ENCODE measurements at places on chromosomes 7 and 10.
A peak's percentile ranks its signal among the peaks of the same experiment; 100 is the strongest.

- DNase-seq: no peak
Measured at GRCh38 chr10:48331436-48331835, 25.0 kb downstream of the MAPK8 start.

DNA sequence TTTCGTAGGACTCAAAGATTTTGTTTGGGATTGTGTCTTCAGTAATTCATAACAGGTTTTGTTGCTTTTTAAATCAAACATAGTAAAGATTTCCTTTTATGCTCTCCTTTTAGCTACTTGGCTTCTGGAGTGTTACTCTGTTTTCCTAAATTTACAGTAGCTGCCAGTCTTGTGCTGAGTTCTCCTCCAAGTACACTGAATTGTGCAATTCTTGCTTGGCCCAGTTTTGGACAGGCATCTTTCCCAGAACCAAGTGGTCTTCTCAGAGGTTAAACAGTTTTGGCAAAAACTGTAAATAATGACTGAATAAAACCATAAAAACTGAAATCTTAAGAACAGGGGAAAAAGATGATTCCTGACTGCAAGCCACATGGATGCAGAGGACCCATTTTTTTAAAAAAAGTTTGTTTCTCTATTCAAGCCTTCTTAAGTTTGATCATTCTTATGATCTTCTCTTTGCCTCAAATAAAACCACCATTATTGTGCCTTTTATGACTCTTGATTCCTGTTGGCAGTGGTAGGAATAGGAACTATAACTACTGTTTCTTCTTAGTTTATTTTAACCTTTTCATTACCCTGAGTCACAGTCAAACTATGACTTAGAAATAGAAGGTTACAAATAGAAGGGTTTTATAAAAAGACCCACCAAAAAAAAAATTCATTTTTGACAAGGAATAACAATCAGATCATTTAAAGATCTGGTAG is 88.0 kb downstream of the MDFIC start:
- DNase-seq: no peak

DNA sequence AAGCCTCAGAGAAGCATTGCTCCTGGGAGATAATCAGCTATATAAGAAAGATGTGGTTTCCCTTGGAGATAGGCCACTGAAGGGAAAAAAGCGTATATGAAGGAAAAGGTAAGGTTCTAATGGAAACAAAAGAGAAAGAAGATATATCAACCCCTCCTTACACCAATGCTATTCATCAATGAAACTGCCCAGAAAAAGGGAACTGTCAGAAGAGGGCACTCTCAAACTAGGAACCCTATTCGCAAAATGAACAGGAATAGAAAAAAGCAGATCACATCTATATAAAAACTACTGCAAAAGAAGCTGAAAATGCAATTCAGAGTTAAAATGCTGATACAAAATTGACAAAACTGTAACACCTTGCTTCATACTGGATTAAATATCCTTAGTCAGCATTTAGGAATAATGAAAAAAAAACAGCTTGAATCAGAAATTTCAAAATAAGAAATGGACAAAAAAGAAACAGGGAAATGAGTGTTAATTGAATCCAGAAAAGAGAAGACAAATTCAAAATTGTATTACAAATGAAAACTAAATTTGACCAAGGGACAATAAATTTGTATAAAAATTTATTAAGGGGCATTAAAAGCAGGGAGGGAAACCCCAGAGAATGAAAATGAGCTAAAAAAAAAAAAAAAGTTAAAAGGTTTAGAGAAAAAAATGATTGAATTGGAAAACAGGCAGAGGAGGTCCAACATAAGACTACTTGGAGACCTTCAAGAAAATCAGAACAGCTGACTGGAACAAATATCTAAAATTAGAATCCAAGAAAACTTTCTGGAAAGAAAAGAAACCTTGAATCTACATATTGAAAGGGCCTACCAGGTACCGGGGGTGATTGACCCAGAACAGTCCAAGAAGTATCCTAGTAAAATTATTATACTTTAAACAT is 17.9 kb downstream of the NHLRC2 start:
- DNase-seq: no peak

DNA sequence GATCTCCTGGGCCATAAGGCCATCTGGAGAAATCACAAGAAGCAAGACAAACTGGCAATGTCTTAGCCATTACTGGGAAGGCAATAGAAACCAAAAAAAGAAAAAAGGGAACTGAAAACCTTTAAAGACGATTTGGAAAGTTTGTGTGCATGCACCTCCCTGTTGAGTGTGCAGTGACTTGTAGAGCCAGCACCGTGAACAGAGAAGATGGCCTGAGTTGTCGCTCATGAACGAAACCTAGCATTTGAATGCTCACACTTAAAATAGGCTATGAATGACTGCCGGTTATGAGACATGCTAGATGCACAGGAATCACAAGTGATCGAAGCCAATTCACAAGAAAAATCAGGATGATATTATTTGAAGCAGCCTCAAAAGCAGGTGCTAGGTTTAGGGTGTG is 151.3 kb upstream of the ADO start:
- DNase-seq: no peak

GRCh38 chr7:117478836-117479224 is 995 bp upstream of the CFTR start:
- DNase-seq: no peak

GRCh38 chr7:39624442-39624807 is 1.1 kb downstream of the RALA start:
- DNase-seq: no peak

DNA sequence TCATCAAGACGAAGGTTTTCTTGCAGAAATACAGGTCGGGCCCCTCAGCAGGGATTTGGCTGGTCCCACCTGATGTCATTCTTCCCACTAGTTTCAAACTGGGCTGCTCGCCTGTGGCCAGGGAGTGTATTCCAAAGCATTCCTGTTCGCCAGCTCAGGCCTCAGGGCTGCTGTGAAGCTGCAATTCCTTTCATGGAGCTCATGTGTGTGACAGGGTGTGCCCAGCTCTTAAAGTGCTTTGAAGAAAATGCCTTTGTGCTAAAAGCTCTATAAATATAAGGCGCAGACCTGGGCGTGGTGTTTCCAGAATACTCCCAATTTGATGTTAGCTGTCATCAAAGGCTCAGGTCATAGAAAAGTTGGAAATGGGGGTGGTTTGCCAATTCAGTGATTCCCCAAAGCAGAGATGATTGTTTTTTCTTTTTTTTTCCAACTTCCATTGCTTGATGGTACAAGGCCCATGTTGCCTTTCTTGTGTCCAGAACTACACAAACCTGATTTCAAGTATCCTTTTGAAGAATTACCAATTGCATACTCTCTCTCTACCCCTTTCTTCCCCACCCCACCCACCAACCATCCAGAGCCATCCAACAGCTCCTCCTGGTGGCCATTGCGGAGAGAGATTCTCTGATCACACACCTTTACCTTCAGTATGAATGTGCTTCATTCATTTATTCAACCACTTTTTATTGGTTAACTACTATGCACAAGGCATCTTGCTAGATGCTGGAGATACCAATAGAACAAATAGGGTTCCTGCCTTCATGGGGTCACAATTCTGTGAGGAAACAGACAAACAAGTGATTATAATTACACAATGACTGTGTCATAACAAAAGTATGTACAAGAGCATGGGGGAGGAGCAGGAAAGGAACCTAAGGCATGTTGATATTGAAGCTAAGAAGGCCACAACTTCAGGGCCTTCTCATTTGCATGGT is 297.3 kb upstream of the LYZL1 start:
- DNase-seq: peak; percentile 82

GRCh38 chr10:93126483-93127052 is 52.9 kb downstream of the CYP26A1 start:
- no peak for DNase-seq

DNA sequence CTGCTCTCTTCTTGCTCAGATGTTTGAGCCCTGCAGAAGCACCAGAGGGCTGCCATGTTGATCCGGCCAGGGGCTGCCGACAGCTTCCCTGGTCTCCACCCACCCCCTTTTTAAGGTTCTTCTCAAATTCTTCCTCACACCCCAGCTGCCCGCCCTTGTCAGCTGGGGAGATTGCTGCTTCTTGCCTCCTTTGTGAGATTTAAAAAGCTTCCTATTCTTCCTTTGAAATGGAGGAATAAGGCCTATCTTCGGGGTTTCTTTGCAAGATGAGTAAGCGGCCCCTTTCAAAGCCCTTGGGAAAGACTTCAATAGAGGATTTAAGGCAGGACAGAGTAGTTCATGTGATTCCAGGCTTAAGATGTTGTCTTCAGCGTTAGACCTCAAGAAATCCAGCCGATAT is 211.9 kb upstream of the SHH start:
- no peak for DNase-seq

GRCh38 chr10:74460812-74461211 is 309.8 kb downstream of the ADK start:
- peak; percentile 16 for DNase-seq

- DNase-seq: no peak
Measured at GRCh38 chr7:32250471-32251260, 180.5 kb upstream of the PDE1C start.

DNA sequence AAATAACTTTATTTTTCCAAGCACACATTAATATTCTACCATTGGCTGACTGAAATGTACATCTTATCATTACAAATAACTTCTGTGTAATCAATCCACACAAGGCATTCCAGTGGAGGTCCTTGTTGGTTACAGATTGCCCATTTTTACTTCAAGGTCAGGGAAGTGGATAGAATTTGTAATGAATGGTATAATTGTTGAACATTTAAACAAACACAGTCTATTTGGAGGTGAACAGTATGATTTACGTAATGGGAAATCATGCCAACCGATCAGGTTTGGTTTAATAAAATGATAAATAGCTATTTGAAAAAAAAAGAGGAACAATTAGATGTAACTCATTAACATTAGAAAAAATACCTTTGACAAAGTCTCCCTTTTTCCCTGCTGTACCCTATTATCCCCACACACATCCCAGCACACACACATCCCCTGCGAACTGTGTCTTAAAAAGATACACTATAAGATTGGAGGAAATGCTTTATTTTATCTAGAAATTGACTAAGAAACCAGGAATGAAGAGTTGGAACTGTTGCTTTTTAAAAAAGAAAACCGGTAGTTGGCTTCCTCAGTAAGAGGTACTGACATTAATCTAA is 19.0 kb upstream of the ASZ1 start:
- DNase-seq: no peak

- DNase-seq: peak; percentile 29
Measured at GRCh38 chr7:134703782-134704181, 57.1 kb downstream of the BPGM start.

GRCh38 chr10:13633689-13634088 is 46.9 kb downstream of the PRPF18 start:
- no peak for DNase-seq

Data from EL (cell line).